ENCODE measurements at places on chromosomes 1 and 21.
A peak's percentile ranks its signal among the peaks of the same experiment; 100 is the strongest.

- DNase-seq = no peak
Observed at GRCh38 chr1:199272139-199272544, 633.3 kb downstream of the PTPRC start.

- no peak for DNase-seq
Observed at GRCh38 chr1:15207031-15207828, 39.8 kb upstream of the FHAD1 start.

GRCh38 chr1:69233463-69233862 is 334.3 kb upstream of the LRRC7 start:
- no peak for DNase-seq

- DNase-seq = no peak
Observed at GRCh38 chr1:29826646-29827045, 590.3 kb downstream of the PTPRU start.

- peak; percentile 75 for DNase-seq
Observed at GRCh38 chr1:146012703-146013558, 8.6 kb downstream of the HJV start.

DNA sequence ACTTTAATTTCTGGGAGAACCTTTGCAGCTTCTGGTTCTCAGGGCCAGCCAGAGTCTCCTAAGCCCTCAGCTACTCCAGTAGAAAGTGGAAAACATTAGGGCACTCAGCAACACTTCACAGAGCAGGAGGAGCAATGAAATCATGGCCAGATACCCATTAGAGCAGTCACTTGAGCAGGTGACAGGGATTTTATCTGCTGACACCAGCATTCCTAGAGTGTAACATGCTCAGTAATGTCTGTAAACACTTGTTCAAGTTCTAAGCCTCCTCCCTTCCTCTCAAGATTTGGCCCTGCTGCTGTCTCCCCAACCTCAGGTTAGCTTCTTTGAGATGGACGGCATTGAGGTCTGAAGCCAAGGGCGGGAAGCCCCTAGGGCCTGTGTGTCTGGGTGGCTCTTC is 218.0 kb downstream of the GRIK3 start:
- no peak for DNase-seq

GRCh38 chr1:246005067-246005466 is 502.0 kb downstream of the SMYD3 start:
- DNase-seq = no peak

- DNase-seq = no peak
Observed at GRCh38 chr1:152747831-152748230, 10.0 kb upstream of the KPRP start.

GRCh38 chr1:99496067-99496466 is 149.8 kb upstream of the PALMD start:
- no peak for DNase-seq

- DNase-seq = peak; percentile 52
Observed at GRCh38 chr1:147542569-147542897, 1.2 kb downstream of the BCL9 start.

All from cerebellar cortex (tissue), 1 donor.